Right kidney (tissue), 9 donors: ENCODE measurements at places on chromosomes 5 and 9.

GRCh38 chr9:77432053-77432452, 216.1 kb downstream of the GNA14 start:
- no peak for DNase-seq

- no peak for DNase-seq
Observed at GRCh38 chr5:62494772-62495171, 82.2 kb downstream of the IPO11 start.

DNA sequence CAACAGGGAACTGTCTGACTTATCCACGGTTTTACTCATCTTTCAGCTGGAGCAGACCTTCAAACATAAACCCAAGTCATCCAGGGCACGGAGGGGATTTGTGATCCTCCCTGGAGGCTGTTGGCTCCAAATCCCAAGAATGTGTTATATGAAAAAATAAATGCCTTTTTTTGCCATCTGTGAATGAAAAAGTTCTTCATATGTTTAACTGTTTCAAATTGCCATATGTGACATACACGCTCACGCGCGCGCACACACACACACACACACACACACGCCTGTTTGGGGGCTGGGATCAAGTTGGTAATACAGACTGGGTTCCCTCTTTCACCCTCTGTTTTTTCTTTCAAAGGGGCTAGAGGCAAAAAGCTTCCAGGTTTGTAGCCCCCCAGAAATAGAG, 164.4 kb upstream of the EFNA5 start:
- no peak for DNase-seq

DNA sequence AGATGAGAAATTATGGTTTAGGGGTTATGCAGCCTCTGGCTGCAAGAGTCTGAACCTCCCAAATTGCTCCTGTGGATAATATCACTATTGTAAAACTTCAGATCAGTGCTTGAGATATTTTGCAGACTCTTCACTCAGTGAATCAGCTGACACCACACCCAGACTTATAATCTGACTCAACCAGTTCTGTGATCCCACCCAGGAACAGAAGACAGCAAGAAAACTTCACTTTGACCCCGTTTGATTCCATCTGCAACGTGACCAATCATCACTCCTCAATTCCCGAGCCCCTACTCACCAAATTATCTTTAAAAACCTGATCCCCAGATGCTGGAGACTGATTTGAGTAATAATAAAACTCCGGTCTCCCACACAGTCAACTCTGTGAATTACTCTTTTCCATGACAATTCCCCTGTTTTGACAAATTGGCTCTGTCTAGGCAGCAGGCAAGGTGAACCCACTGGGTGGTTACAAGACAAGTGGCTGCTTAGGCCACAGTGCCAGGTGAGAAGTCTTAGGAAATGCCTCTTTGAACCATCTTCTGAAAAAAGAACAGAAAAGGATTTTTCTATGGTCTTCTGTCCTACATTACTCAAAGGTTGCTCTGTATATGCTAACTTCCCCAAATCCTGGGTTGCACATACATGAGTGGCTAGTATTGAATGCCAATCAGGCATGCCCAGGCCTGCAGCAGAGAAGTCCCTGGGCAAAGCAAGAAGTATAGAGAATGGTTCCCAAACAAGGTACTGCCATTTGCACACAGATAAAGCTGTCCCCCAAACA, 588.0 kb downstream of the PRELID2 start:
- DNase-seq, result no peak

- no peak for DNase-seq
Observed at GRCh38 chr5:79702606-79703380, 13.2 kb downstream of the CMYA5 start.

DNA sequence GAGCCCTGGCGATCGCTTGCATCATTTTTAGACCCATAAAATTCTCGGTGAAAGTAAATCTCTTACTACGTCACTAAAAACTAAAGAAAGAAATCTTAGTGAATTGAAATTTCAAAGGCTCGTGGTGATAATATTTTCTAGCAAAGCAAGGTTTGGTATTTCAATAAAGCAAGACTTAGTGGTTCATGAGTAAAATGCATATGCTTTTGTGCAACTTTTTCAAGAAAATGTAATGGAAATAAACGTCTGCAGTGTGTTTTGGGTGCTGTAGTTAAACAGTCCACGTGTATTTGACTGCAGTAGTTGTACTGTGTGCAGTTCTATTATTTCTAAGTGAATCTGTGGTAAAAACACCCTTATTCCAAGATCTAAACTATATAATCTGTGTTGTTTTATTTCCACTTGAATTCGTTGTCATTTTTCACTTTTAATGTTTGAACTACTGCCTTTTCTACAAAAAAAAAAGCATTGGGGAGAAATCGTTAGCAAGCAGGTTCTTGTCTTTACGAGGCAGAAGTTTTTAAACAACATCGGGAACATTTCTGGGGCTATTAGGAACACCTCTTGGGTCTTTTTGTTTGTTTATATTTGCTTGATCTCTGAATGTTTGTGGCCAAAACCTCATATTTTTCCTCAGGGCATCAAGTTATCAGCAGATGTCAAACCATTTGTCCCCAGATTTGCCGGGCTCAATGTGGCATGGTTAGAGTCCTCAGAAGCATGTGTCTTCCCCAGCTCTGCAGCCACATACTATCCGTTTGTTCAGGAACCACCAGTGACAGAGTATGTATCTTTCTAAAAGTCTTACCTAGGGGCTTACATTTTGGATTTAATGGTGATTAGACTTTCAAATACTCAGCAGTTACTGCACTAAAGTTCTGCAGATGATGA, 960 bp downstream of the SECISBP2 start:
- peak; percentile 38 for DNase-seq

DNA sequence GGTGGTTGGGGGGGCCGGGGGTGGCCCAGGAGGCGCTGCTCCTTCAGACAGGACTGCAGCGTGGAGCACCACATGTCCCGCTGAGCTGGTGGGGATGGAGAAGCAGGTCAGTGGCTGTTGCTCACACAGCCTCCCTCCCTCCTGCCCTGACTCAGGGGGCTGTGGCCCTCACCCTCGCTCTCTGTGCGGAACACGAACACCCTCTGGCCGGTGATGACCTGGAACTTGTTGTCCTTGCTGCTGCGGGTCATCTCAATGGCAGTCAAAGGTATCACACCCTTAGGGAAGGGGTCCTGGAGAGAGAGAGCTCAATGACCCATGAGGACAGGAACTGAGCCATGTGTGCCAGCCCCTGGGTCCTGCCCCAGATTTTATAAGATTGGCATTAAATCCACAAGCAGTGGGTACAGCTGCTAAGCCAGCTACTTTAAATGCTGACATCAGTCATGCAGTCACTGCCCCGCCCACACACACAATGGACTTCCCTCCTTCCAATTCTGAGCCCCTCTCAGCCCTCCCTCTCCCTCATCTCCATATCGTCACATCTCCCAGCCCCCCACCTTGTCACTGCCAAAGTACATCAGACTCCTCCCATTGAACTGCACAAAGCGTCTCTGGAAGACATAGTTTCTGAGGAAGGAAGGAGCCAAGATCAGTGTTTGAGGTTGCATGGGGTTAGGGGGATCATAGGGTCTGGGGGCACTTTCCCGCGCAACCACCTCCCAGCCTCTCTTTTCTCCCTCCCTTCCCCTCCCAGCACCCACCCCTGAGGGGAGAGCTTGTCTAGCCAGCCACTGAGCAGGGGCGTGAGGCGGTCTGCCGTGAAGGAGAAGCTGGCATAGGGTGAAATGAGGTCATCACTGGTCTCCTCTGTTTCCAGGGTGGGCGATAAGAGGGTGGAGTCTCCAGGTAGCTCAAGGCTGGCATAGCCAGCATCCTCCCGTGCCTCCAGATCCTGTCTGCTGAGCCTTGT, 8.9 kb downstream of the ARAP3 start:
- peak; percentile 37 for DNase-seq

DNA sequence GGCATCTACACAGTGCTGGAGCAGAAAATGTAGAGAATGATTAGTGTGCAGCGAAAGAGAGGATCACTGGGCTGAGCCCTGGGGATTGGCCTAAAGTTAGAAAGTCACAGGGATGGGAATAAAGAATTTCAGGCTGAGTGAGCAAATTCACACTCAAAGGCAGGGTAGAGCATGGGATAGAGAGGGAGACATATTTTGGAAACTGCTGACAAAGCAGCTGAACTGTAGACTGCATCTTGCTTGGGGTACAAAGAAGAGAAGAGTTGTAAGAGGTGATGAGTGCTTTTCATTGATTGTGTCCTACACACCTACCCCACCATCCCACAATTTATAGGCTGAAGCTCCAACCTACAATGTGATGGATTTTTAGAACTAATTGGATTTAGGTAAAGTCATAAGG, 677.8 kb downstream of the TAF11L14 start:
- DNase-seq, result no peak

DNA sequence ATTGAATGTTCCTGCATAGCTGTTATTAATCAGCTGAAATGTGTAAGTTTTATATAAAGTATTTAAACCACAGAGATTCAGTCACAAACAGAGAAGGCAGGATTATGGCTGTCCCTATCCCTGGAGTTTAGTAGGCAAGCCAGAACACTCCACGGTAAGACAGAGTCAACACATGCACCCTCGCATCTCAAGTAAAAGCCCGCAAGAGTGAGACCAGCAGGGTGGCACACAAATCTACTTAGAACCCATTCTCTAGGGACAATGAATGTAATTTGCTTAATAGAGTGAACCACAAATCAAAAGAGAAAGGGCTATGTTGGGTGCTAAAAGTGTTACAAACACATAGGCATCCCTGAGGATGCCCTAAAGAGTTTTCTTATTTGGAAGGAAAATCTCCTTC, 35.1 kb downstream of the LPAR1 start:
- no peak for DNase-seq

DNA sequence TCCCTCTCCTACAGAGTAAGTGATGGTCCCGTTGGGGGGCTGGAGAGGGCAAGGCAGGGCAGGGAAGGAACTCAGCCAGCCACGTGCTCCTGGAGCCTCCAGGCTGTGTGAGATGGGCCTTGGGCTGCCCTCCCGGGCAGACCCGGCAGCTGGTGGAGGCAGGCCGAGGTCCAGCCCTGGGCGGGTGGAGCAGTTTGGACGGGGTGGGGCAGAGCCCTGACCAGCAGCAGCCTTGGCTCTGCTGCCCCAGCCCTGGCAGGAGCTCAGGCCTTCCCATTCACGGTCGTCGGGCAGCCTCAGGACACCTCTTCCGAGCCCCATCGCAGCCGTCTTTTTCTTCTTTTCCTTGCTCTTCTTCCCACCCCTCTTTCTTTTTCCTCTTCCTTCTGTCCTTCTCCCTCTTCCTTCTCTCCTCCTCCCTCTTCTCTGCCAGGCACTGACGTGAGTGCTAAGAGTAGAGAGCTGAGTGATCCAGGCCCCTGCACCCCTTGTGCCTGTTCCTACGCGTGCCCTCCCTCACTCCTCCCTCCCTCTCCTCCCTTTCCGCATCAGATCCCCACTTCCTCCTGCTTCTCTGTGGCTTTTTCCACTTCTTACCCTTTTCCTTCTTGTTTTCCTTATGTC, 42.8 kb downstream of the AMBP start:
- no peak for DNase-seq

GRCh38 chr5:91146230-91146629, 236.9 kb downstream of the ARRDC3 start:
- no peak for DNase-seq

DNA sequence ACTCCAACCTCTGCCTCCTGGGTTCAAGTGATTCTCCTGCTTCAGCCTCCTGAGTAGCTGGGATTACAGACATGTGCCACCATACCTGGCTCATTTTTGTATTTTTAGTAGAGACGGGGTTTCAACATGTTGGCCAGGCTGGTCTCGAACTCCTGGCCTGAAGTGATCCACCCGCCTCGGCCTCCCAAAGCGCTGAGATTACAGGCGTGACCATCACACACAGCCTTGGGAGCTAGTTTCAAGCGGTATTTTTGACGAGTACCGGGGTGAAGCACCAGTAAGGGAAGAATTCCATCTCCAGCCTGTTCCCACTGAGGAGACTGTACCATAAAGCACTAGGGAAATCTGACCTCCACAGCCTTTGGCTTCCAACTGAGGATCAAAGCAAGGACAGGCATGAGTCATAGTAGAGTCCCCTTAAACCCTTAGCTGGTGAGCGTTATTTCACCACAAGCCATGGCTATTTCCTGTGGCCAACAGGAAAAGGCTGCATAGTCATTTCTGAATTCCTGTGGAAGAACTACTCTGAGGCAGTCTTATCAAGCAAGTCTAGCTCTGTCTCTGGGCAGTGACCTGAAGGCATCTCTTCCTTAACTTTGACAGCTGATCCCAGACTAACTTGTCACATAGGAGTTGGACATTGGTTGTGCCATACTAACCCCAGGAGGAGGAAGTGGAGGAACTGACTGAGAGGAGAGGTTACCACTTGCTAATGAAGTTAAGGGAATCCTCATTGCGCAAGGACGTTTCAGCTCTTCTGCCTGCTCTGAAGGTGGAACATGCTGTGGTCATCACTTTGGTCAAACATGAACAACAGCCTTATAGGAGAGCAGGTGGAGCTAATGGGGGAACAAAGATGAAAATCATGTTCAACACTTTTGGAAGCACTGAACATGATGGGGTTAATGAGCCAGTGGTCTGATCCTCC, 85.8 kb upstream of the DMRT1 start:
- DNase-seq, result no peak

DNA sequence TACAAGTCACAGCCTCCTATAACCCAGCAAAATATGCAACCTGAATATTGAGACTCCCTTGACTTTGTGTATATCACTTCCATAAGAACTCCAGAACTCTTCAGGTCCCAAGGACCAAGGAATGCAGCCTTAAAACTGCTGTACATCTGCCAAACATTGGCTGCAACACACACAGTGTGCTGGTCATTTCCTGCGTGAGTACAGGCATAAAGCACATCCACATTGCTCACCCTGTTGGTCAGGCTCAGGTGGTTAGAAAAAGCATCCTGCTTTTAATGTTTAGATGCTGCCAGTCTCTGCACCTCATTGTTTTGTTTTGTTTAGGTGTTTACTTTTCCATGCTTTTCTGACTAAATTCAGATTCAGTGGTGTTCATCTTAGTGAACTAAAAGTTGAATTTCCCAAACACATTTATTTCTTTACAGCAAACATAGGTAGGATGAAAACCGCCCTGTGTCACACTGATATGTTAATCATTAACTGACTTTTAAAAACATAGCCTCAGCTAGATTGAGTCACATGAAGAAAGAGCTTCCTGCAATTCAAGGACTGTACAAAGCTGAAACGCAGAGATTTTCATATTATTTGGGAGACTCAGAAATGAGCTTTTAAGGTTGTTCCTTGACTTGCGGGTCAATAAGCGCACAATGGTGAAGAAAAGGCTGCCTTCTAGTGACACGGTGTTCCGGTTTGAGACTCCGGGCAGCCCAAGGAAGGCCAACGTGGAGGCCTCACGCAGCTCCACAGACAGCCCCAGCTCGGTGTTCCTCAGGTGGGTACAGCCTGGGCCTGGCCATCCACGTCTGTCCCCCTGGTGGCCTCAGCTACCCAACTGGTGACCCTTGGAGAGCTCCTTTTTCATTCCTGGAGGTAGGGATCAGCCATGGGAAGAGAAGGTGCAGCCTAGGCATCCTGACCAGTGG, 52.2 kb upstream of the GRAMD2B start:
- peak; percentile 66 for DNase-seq
